ENCODE measurements at places on chromosomes 7 and 10. TPM values are rescaled to one million over a fixed set of nuclear protein-coding genes. Genes with fewer than 3 reads are reported as not detected.

DNA sequence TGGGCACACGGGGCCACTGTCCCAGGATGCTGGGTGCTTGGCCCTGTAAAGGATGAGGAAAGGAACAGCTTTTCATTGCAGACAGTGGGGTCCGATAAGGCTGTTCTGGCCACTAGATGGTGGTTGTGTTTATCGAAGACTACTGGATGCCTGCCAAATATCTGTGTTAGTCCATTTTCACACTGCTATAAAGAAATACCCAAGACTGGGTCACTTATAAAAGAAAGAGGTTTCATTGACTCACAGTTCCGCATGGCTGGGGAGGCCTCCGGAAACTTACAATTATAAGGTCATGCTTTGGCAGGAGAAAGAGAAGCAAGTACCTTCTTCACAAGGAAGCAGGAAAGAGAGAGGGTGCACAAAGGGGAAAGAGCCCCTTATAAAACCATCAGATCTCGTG is 32.2 kb upstream of the GARS1 start:
- no peak for DNase-seq
- no peaks in the 10 kb centered on the region for H3K27me3 ChIP-seq
- H3K4me3 ChIP-seq, result no peak overlapping the region
- H3K27ac ChIP-seq, result no peak overlapping the region
- no peaks in the 10 kb centered on the region for H3K36me3 ChIP-seq

DNA sequence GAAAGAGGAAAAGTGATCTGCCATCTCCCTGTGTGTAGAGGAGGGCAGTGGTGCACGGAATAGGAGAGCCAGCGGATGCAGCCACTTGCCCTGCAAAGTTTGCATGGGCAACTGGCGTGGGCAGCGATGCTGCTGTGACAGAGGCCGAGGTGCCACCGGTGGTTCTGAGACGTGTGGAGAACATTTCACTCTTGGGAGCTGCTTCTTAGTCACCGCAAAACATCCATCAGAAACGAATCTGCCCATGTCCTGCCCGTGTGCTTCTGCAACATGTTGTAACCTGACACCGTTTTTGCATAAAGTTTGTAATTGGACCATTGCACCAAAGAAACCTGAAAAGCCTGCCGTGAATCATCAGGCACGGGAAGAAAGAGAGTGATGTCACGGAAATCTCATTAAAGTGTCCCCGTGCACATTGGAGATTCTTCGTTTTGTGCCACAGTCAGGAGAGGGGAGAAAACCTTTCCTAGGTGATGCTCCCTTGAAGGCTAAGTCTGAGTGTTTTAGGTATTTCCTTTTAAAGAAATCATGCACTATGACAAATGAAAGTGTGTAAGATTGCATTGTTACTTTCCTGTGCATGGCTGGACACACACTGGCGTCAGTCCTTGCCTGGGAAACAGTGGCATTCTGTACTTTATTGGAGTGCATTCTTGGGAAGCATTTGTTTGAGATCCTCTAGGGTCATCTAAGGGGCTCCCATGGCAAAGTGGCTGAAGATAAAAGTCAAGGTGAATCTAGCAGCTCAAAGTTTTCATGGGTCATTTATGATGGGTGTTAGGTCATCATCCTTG is 302.6 kb downstream of the KLF6 start:
- H3K27ac ChIP-seq, result no peak overlapping the region
- peak; percentile 44 for DNase-seq
- no peaks in the 10 kb centered on the region for H3K27me3 ChIP-seq
- H3K36me3 ChIP-seq, result no peaks in the 10 kb centered on the region
- H3K4me3 ChIP-seq, result no peak overlapping the region

TMEM213 gene
- not detected for total RNA-seq

GRCh38 chr10:130905386-130905785 is 406.1 kb downstream of the TCERG1L start:
- H3K27ac ChIP-seq, result no peak overlapping the region
- DNase-seq, result no peak
- H3K4me1 ChIP-seq, result peaks cover 14% of the 10 kb centered on the region
- H3K27me3 ChIP-seq, result no peaks in the 10 kb centered on the region

TAS2R5 gene
- 2.5 TPM for total RNA-seq

PON1 gene
- total RNA-seq, result not detected

DNA sequence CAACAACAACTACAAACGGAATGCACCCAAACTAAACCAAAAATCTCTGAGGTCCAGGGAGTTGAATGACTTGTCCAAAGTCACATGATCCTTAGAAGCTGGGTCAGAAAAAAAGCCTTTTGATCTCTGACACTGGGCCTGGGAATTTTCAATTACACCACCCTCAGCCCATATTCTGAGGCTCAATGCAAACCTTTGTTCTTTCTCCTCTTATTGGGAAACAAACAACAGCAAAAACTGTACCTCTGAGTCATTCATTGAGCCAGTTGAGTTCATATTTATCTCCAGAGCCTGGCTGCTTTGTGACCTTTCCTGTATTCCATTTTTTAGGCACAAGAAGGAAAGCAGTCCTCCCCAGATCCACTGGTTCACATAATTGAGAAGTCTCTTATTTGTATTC is 51.2 kb upstream of the SORCS1 start:
- no peaks in the 10 kb centered on the region for H3K4me1 ChIP-seq
- H3K27ac ChIP-seq, result no peak overlapping the region
- no peak overlapping the region for H3K4me3 ChIP-seq
- DNase-seq, result no peak
- H3K36me3 ChIP-seq, result no peaks in the 10 kb centered on the region

GRCh38 chr10:33134011-33134751 is 176.2 kb upstream of the ITGB1 start:
- H3K36me3 ChIP-seq, result no peaks in the 10 kb centered on the region
- H3K27ac ChIP-seq, result no peak overlapping the region
- no peak overlapping the region for H3K4me3 ChIP-seq
- H3K4me1 ChIP-seq, result peaks cover 10% of the 10 kb centered on the region

DNA sequence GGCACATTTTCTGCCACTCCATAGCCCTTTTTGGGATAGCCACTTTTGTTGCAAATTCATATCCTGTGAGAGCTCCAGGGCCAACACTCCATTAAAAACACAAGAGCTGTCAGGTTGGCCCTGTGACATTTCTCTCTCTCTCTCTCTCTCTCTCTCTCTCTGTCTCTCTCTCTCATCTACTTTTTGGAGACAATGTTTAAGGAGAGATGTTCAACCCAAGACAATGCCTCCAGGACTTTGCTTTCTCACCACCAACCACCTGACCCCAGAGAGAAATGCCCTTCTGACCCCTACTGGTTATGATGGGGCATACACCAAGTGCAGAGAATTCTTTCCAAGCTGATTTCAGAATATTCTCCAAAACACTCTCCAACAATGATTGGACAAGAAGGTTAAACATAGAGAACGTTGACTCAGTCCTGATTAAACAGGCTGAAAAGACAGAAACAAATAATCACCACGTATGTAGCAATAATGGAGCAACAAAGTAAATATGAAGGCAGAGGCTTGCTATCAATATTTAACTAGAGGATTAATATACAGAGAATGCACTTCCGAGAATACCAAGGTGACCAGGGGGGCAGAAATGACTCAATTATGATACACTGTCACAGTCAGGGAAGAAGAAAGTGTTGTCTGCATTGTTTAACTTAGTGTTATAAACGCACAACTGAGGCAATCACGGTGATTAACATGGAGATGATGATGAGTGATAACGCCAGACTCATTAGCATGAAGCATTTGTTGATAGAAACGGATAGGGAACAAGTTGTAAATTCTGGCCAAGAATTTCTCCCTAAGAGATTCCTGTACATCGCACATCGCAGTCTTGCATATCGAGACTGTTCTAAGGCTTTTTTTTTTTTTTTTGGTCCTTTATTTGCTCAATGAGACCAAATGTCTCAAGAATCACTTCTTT is 178.5 kb downstream of the NRP1 start:
- no peak overlapping the region for H3K4me3 ChIP-seq
- DNase-seq, result peak; percentile 84
- H3K36me3 ChIP-seq, result no peaks in the 10 kb centered on the region

TMEM178B gene
- not detected for total RNA-seq

RPEL1 gene
- not detected for total RNA-seq

CASD1 gene
- total RNA-seq, result 56.6 TPM

SMO gene
- 0.11 TPM for total RNA-seq

GRCh38 chr10:112954974-112955581 is 5.0 kb downstream of the TCF7L2 start:
- no peaks in the 10 kb centered on the region for H3K36me3 ChIP-seq
- DNase-seq, result no peak
- no peaks in the 10 kb centered on the region for H3K4me1 ChIP-seq
- H3K27ac ChIP-seq, result no peak overlapping the region
- no peak overlapping the region for H3K4me3 ChIP-seq

- H3K27ac ChIP-seq, result no peak overlapping the region
- H3K4me3 ChIP-seq, result no peak overlapping the region
- DNase-seq, result no peak
- no peaks in the 10 kb centered on the region for H3K27me3 ChIP-seq
- H3K4me1 ChIP-seq, result no peaks in the 10 kb centered on the region
These were observed 536.5 kb upstream of the FOXK1 start for GRCh38 chr7:4145576-4145975.

GRCh38 chr10:119495021-119495505 is 47.5 kb downstream of the RGS10 start:
- H3K27me3 ChIP-seq, result no peaks in the 10 kb centered on the region
- H3K36me3 ChIP-seq, result no peaks in the 10 kb centered on the region
- H3K27ac ChIP-seq, result no peak overlapping the region
- DNase-seq, result no peak

DNA sequence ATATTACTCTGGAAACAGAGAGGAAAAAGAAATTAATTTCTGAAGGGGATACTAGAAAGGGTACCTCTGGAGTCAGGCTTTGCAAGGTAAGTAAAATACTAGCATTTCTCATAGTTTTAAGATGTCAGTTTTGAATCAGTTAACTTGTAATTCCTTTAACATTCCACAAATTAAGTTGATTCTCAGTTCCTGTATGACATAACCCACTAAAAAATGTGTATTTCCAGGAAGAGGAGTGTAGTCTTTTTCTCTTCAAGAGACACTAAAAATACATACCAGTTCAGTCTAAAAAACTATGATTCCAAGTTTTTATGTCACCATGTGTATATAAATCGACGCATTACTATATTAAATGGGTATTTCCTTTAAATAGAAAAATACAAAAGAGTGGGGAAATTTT is 113.2 kb downstream of the CDK6 start:
- H3K27ac ChIP-seq, result no peak overlapping the region
- no peak for DNase-seq
- H3K4me1 ChIP-seq, result no peaks in the 10 kb centered on the region
- H3K4me3 ChIP-seq, result no peak overlapping the region
- H3K36me3 ChIP-seq, result no peaks in the 10 kb centered on the region

OGDHL gene
- 0.75 TPM for total RNA-seq

CALML5 gene
- total RNA-seq, result not detected

INMT gene
- total RNA-seq, result not detected

ZNF117 gene
- total RNA-seq, result 19.0 TPM

GRCh38 chr10:89516149-89516832 is 19.1 kb downstream of the SLC16A12 start:
- DNase-seq, result no peak
- H3K4me3 ChIP-seq, result no peak overlapping the region
- no peaks in the 10 kb centered on the region for H3K4me1 ChIP-seq

DNA sequence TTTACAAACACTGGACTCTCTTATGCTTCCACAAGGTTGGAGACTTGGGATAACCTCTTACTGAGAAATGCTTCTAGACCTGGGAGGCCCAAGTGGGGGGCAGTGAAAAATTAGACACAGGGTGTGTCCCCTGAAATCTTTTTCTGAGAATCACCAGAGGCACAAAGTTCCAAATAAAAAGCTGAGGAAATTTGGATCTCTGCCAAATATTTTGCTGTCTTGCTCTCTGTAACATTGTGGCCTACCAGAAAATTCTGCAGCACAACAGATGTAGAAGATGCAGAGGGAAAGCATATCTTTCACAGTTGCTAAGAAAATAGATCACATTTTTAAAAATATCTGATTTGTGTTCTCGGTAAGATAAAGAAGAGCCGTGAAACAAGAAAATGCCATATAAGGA is 849.4 kb downstream of the CCSER2 start:
- H3K36me3 ChIP-seq, result no peaks in the 10 kb centered on the region
- no peaks in the 10 kb centered on the region for H3K4me1 ChIP-seq
- H3K4me3 ChIP-seq, result no peak overlapping the region
- DNase-seq, result no peak
- H3K27ac ChIP-seq, result no peak overlapping the region

CHAT gene
- not detected for total RNA-seq

ARHGEF5 gene
- not detected for total RNA-seq

Measured in Karpas-422 (cell line).